ENCODE measurements at places on chromosomes 6 and 20. TPM values are rescaled to one million over a fixed set of nuclear protein-coding genes. Genes with fewer than 3 reads are reported as not detected.

Gene VIP
- not detected for total RNA-seq

Gene PPARD
- 15.5 TPM for total RNA-seq

Gene C20orf141
- total RNA-seq = not detected

Gene PABPC1L
- 11.5 TPM for total RNA-seq

Gene BMP7
- total RNA-seq = not detected

Gene ETV7
- total RNA-seq = 0.22 TPM

Gene NINL
- total RNA-seq = 10.7 TPM

Gene OR2H2
- not detected for total RNA-seq

Gene OR12D3
- not detected for total RNA-seq

Gene MAK
- total RNA-seq = not detected

Gene C20orf202
- 0.12 TPM for total RNA-seq

Gene RGS17
- total RNA-seq = 27.5 TPM

Gene CST5
- not detected for total RNA-seq

Gene FRK
- 0.33 TPM for total RNA-seq

Gene UST
- total RNA-seq = 27.1 TPM

Gene PNPLA1
- total RNA-seq = not detected

Gene ANGPT4
- total RNA-seq = not detected

Gene FRS3
- total RNA-seq = 1.5 TPM

Gene PTPRK
- total RNA-seq = 79.1 TPM

Gene ADGRF4
- total RNA-seq = 0.33 TPM

Gene GPLD1
- total RNA-seq = 0.87 TPM

Gene USP49
- total RNA-seq = 2.9 TPM

Gene SLC2A4RG
- 32.0 TPM for total RNA-seq

Data from uterine smooth muscle cell (primary cell).